PC-3 (cell line): ENCODE measurements at places on chromosomes 2 and 18. TPM values are rescaled to one million over a fixed set of nuclear protein-coding genes. Genes with fewer than 3 reads are reported as not detected.
A peak's percentile ranks its signal among the peaks of the same experiment; 100 is the strongest.

GRCh38 chr18:57925706-57926105 is 118.3 kb upstream of the NEDD4L start:
- peak; percentile 63 for DNase-seq

DNA sequence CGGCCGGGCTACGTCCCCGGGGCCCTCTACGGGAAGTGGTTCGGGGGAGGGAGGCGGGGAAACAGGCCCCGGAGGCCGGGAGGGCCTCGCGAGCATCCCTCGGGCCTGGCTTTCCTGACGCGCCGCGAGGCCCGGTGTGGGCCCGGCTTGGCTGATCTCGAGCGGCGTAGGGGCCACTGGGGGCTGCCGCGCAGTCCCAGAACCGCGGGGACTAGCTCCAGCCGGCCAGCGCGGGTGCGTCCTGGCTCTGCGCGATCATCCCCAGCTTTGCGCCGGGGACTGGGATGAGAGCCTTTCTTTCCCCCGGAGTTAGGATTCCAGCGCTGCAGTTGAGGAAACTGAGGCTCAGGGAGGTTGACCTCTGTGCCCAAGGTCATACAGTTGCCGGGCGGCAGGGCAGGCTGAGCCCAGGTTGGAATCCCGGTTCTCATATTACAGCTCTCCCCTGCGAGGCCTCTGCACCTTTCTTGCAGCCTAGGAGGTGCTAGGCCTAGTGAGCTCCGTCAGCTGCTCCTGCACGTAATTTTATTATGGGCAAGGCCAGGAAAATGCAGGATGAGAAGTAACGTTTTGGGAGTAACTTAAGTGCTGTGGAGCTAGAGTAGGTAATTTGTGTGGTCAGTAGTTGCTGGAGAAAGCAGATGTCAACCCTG is 501 bp downstream of the LPIN1 start:
- DNase-seq, result peak; percentile 47

DNA sequence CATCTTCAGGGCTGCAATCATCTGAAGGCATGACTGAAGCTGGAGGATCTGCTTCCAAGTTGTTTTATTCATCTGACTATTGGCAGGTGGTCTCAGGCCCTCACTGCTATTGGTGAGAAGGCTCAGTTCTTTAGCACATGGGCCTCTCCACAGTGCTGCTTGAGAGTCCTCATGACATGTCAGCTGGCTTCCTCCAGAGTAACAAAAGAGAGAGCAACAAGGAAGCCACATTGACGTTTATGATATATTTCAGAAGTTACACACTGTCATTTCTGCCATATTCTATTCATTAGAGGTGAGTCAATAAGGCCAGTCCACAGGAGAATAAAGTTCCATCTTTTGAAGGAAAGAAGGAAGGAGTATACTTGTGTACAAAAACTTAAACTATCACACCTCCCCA is 7.9 kb upstream of the SIGLEC15 start:
- no peak for DNase-seq

DNA sequence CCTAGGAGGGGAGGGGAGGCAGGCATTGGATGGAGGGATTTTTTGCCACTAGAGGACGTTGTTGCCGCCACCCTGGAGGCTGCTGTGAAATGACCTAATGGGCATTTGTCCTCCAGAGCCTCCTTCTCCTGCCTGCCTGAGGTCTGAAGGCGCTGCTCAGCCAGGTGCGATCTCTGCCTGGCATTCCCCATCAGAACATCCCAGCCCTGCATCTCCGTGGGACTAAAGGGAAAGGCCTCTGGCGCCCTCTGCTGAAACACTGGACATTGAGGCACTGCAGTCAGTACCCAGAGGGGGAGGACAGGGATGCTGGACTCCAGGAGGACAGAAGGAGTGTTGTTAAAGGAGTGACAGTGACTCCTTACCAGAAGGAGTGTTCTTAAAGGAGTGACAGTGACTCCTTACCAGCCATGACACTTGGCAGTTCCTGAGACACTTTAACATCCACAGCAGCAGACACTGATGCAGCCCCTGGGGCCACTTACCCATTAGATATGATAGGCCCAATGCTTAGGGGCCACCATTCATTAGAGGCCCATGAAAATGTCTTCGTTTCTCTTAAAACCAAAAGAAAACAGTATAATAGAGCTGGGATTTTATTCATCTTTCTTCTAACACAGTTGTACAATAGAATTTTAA is 17.0 kb downstream of the THNSL2 start:
- DNase-seq, result peak; percentile 77

DNA sequence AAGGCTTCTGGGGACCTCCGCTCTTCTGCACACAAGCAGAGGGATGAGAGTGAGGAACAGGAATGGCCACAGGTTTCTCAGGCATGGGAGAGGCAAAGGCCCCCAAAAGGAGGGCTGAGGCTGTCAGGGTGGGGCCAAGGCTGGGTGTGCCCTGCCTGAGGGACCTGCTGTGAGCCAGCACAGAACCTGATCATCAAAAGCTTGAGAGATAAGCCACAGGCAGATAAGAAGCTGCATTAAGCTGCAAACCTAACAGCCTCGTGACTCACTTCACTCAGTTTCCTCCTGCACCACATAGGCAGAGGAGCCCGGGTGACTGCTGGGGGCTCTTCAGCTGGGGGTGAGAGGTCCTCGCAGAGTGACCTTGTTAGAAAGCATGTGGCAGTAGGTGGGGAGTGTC is 64.5 kb upstream of the LAPTM4A start:
- no peak for DNase-seq

DNA sequence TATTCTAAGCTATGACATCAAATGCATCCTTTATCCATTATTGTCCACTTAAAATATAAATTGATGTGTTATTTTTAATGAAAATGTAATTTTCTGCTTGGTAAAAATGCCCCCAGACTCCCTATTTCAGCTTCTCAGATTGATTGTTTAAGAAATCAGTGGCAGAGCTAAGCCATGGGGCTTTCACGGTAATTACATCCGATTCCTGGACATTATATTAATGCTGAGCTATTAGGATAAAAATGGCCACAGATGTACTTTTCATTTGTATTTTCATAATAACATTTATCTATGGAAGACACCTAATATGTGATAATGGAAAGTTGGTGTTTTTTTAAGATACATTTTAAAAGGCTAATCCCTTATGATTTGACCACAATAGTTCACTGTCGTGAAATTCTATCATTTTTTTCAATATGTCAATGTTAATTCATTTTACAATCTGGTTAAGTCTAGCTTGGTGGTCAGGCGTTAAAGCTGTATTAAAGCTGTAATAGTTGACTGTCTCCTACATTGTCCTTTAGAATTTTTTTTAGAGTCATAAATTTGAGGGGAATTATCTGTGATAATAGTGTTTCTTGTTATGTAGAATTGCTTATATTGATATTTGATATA is 229.0 kb upstream of the UBE2E3 start:
- DNase-seq, result no peak

- DNase-seq, result no peak
Observed at GRCh38 chr18:74901362-74902146, 303.9 kb downstream of the ZNF407 start.

DNA sequence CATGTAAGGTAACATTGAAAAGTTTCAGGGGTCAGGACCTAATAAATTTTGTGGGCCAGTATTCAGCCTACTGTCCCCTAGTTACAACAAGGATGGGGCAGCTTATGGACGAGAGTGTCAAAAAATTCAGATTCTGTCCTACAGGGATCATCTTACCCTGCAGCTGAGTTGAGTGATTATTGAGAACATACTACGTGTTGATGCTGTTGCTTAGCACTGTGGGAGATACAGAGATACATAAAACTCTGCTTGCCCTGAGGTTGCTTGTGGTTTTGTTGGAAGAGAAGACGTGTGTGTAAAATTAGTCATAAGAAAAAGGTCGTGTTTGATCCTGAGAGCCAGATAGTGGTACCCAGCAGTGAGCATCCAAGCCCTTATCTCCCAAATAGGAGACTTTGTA is 253.2 kb downstream of the NEDD4L start:
- DNase-seq, result peak; percentile 72

- DNase-seq, result no peak
Observed at GRCh38 chr2:30003128-30003527, 81.7 kb upstream of the ALK start.

DNA sequence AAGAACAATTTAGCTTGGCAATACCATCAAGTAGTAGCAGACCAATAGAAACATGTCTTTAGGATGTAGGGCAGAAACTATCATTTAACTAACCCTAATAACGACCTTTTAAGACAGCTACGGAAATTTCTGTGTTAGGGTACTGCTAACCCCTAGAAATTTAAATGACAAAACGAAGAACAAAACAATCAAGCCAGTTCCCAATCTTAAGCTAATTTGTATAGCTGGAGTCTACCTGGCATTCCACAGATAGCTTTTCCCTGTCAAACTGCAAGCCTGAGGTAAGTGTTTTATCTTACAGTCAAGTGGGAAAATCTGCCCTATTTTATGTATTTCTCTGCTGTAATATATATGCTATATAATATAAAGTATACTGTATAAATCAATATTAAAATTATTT is 37.6 kb upstream of the CDKL4 start:
- no peak for DNase-seq

DNA sequence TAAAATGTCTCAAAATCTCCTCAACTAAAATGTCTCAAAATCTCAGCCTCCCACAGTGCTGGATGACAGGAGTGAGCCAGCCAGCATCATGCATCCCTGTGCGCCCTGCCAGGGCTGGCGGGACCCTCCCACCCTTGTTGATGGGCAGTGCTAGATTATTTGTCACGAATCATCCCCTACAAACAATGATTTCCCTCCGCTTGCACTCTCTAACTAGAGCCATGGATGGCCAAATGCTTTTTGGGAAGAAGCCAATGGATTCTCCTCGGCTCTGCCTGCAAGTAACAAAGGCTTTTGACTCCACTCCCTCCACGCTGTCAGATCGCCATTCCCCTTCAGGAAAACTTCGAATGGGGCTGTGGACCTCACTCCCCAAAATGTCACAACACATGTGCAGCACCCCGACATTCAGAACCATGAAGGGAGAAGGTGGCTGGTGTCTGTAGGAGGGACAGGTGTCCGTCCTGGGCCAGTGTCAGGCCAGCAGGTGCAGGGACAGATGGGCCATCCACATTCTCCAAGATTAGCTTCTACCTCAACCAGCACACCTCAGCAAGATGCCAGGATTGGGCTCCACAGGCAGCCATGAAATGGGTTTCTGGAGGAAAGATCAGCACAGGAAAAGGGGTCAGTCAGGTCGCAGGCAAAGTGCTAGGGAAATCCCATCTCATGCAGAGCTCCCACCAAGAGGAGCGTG is 11.5 kb downstream of the AMER3 start:
- DNase-seq, result no peak

DNA sequence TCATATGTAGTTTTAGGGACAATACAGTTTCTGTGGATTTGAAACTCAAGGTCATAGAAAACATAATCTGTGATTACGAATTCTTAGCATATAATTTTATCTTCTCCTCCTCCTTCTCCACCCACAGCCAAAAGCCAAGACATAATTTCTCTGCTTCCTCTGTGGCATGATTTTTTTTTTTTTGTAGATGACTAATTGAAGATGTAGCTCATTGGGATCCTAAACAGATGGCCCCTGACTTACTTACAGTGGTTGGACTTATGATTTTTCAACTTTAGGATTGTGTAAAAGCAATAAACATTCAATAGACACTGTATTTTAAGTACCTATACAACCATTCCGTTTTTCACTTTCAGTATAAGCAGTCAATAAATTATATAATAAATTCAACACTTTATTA is 42.3 kb downstream of the FSIP2 start:
- no peak for DNase-seq

DNA sequence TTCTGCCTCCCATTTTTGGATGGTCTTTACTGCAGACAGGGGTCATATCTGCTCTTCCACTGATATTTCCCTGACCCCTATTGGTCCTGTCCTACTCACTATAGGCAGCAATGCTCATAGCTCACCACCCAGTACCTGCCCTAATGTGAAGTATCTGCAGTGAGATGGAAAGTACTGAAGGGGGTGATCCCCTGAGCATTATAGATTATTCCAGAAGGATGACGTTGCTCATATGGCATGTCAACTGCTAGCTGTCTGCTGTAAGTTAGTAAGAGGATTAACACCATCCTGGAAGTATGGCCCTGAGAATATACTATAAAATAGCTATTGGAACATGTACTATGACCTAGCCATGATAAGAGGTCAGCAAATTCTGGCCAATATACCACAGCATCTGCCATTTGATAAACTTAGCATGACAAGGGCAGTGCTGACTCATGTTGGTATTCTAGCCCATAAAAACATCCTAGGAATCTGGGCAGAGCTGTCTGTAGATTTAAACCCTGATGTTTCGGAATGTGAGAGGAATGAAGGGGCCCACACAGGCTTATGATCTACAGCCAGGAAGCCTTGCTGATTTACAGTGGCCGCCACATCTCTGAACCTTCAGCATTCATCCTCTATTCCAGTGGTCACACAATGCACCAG is 451.4 kb downstream of the TNS1 start:
- DNase-seq, result peak; percentile 41

DNA sequence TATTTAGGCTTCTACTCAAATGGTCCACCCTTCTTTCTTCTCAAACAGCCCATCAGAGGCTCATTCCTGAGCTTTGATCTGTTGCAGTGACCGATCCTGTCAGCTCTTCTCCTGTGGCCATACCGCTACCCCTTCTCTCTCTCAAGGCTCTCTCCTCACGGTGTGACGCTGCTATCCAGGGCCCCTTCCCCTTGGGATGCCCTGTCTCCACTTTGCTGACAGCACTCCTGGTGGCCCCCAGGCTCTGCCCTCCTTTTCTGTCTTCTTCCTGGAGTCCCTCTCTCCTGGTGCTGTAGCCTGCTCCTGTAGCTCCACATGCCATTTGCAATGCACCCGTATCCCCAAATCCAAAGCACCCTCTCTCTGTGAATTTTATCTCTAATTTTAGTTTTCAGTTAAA is 45.4 kb upstream of the CTAGE1 start:
- DNase-seq, result no peak

DNA sequence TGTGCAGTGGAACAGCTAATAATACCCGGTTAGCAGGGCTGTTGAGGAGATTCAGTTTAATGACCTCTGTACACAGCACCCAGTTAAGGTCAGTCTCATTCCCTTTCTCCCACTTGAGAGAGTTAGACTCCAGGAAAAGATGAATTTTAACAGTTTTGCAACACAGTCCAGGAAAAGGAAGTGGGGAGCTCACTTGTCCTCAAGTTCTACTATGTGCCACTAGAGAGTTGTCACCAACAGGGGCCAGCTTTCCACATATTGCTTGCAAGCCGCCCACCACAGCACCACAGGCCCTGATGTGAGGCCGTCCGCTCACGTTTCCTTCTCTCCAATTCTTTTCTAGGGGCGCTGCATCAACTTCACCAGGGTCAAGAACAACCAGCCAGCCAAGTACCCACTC is 142.1 kb downstream of the GFPT1 start:
- no peak for DNase-seq

DNA sequence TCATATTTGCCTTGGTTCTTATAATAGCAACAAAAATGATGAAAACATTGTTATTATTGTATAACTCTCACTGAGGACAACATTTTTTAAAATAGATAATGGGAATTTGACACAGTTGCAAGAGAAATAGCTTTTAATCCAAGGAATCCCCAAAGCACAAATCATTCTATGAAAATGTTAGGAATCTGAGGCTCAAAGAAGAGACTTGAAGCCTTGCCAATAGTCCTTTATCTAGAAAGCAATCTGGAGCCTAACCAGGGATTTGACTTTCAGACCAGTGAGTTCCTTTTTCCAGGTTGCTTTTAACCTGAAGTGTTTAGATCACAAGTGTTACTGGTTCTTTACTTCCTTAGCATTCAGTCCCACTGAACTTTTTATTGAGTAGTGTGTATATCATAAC is 574.5 kb upstream of the ZEB2 start:
- peak; percentile 16 for DNase-seq

GRCh38 chr2:52178845-52179244 is 1146.9 kb upstream of the NRXN1 start:
- DNase-seq, result peak; percentile 64

Gene CFAP53
- not detected in 2 replicates for total RNA-seq
